ENCODE measurements at places on chromosomes 11 and 22. TPM values are rescaled to one million over a fixed set of nuclear protein-coding genes. Genes with fewer than 3 reads are reported as not detected.

Gene TMEM25
- 53.6 TPM for total RNA-seq

Gene QSER1
- 55.3 TPM for total RNA-seq

Gene TRIM51
- total RNA-seq: not detected

Gene SLC2A11
- 17.0 TPM for total RNA-seq

- H3K27ac ChIP-seq: peak overlapping the region; percentile 64
- no peaks in the 10 kb centered on the region for H3K4me1 ChIP-seq
- H3K36me3 ChIP-seq: no peaks in the 10 kb centered on the region
These were observed 8.0 kb upstream of the MS4A7 start for GRCh38 chr11:60370252-60370810.

DNA sequence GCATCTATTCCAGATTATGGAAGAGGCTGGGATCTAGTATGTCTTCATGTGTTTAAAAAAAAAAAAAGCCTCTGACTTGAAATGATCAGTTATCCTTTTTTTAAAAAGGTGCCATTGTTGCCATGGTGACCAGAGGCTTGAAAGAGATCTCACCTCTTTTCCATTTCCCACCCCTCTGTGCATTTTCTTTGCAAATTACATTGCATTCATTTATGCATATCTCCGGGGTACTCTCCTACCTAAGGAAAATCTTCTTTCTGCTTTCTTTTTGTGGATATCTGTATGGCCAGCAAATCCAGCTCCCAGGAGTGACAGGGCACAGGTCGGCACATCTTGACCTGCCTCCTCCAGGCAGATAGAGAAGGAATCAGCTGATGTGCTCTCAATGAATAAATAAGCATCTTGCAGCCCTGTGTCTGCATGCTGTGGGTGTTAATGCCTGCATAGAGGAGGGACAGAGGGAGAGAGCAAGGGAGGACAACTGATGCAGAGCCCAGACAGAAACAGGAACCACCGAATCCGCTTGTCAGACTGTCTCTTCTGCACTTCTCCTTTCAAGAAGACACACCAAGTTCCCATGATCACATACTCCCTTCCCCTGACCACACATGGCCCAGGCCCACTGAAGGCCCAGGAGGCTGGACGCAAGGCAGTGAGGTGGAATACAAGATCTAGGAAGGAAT, 50.9 kb downstream of the CWC15 start:
- H3K4me1 ChIP-seq: peaks cover 4% of the 10 kb centered on the region
- no peak overlapping the region for H3K4me3 ChIP-seq
- no peak overlapping the region for H3K27ac ChIP-seq
- no peaks in the 10 kb centered on the region for H3K36me3 ChIP-seq

DNA sequence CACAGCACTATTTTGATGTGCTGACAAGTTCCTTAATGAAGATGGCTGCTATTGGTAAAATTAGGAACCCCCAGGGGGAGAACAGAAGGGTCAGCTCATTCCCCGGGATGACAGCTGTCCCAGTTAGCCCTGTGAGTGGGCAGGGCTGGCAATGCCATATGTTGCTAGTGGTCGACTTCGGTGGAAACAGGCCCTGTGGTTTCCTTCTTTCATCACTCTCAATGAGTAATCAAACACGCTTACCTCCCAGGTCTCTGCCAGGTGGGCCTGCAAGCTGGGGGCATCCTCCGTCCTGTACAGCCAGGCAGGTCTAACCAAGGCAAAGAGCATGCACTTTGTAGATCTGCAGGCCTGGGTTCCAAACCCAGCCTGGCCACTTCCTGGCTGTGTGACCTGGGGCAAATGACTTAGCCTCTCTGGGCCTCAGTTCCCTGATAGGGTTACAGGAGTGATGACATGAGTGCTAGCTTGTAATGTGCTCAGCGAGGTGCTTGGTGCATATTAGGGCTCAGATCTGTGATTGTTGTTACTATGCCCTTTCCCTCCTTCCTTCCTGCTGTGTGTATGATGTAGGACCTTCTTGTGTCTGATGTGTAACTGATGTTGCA, 85.2 kb downstream of the TSPAN18 start:
- H3K27me3 ChIP-seq: no peaks in the 10 kb centered on the region
- H3K36me3 ChIP-seq: no peaks in the 10 kb centered on the region
- no peak overlapping the region for H3K4me3 ChIP-seq
- no peak overlapping the region for H3K27ac ChIP-seq

- peak overlapping the region; percentile 84 for H3K27ac ChIP-seq
- no peaks in the 10 kb centered on the region for H3K36me3 ChIP-seq
- peaks cover 10% of the 10 kb centered on the region for H3K4me1 ChIP-seq
- no peaks in the 10 kb centered on the region for H3K27me3 ChIP-seq
- peak overlapping the region; percentile 91 for H3K4me3 ChIP-seq
These were observed 1.8 kb downstream of the PPP1R14B start for GRCh38 chr11:64244966-64245365.

DNA sequence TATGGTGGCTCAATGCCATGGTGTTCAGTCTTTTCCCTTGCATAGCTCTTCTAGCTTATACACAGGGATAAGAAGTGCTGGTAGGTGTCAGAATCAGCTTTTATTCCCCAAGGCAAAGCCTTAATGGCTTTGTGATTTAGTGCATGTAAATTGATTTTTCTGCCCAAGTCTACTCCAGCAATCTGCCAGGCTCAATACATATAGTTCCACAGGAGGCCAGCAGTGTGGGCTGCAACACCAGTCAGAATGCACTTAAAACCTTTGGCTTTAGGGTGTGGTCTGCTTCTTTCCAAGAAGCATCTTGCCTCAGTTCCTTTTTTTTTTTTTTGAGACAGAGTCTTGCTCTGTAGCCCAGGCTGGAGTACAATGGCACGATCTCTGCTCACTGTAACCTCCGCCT, 14.5 kb upstream of the CAPRIN1 start:
- H3K27me3 ChIP-seq: no peaks in the 10 kb centered on the region
- DNase-seq: no peak
- H3K27ac ChIP-seq: no peak overlapping the region
